ENCODE measurements at places on chromosomes 12 and 14. TPM values are rescaled to one million over a fixed set of nuclear protein-coding genes. Genes with fewer than 3 reads are reported as not detected.

Gene EEF1AKMT3
- total RNA-seq, result 8.7 TPM

Gene CCDC88C
- total RNA-seq, result 1.8 TPM

Gene GPR65
- total RNA-seq, result 0.32 TPM

Gene DNAJC22
- 1.5 TPM for total RNA-seq

Gene HVCN1
- 3.4 TPM for total RNA-seq

Gene KCNMB4
- 9.2 TPM for total RNA-seq

Gene AMN
- 0.90 TPM for total RNA-seq

Gene RTL1
- total RNA-seq, result not detected

Gene LRRC9
- not detected for total RNA-seq

Gene MDP1
- total RNA-seq, result 9.2 TPM

Gene XPOT
- total RNA-seq, result 93.2 TPM

Gene TROAP
- total RNA-seq, result 4.1 TPM

Gene IKBIP
- total RNA-seq, result 101 TPM

Gene MSI1
- 1.5 TPM for total RNA-seq

Gene SLC24A4
- total RNA-seq, result not detected

Gene AHNAK2
- 28.5 TPM for total RNA-seq

Gene OR6C1
- total RNA-seq, result not detected

Gene KRT79
- not detected for total RNA-seq

Gene MANSC4
- not detected for total RNA-seq

Gene ZNF268
- 17.2 TPM for total RNA-seq

Gene GZMH
- not detected for total RNA-seq

Gene DUSP6
- 80.2 TPM for total RNA-seq

Gene FAIM2
- total RNA-seq, result 21.5 TPM

Gene STAB2
- total RNA-seq, result not detected

Gene CCDC197
- total RNA-seq, result not detected

Gene ZBTB42
- total RNA-seq, result 3.1 TPM

Gene AQP6
- total RNA-seq, result not detected

Gene TMPRSS12
- not detected for total RNA-seq

Gene CLEC1B
- not detected for total RNA-seq

Gene SLC39A2
- not detected for total RNA-seq

Gene PARP2
- total RNA-seq, result 1.8 TPM

Gene KRT72
- total RNA-seq, result not detected

Gene MCRS1
- 59.5 TPM for total RNA-seq

Gene CPSF6
- 15.2 TPM for total RNA-seq

Gene CISTR
- not detected for total RNA-seq

Gene REM2
- total RNA-seq, result not detected

Gene HOXC5
- not detected for total RNA-seq

Gene IL31
- total RNA-seq, result not detected

Gene TSHR
- not detected for total RNA-seq

Gene EID3
- total RNA-seq, result 4.2 TPM

Gene RERG
- 1.6 TPM for total RNA-seq

Gene GYS2
- not detected for total RNA-seq

Gene POTEM
- not detected for total RNA-seq

Gene DENR
- 28.0 TPM for total RNA-seq

Gene LRRC43
- total RNA-seq, result 1.1 TPM

Gene IQSEC3
- not detected for total RNA-seq

Gene USP30
- total RNA-seq, result 14.3 TPM

Gene WSCD2
- not detected for total RNA-seq

Gene SIX4
- total RNA-seq, result 3.9 TPM

Gene NFE2
- total RNA-seq, result 1.6 TPM

Gene ASIC1
- total RNA-seq, result 8.8 TPM

Gene LYZ
- total RNA-seq, result not detected

Gene MIP
- not detected for total RNA-seq
